H9 (cell line): ENCODE measurements at places on chromosomes 6 and 20.
A peak's percentile ranks its signal among the peaks of the same experiment; 100 is the strongest.

DNA sequence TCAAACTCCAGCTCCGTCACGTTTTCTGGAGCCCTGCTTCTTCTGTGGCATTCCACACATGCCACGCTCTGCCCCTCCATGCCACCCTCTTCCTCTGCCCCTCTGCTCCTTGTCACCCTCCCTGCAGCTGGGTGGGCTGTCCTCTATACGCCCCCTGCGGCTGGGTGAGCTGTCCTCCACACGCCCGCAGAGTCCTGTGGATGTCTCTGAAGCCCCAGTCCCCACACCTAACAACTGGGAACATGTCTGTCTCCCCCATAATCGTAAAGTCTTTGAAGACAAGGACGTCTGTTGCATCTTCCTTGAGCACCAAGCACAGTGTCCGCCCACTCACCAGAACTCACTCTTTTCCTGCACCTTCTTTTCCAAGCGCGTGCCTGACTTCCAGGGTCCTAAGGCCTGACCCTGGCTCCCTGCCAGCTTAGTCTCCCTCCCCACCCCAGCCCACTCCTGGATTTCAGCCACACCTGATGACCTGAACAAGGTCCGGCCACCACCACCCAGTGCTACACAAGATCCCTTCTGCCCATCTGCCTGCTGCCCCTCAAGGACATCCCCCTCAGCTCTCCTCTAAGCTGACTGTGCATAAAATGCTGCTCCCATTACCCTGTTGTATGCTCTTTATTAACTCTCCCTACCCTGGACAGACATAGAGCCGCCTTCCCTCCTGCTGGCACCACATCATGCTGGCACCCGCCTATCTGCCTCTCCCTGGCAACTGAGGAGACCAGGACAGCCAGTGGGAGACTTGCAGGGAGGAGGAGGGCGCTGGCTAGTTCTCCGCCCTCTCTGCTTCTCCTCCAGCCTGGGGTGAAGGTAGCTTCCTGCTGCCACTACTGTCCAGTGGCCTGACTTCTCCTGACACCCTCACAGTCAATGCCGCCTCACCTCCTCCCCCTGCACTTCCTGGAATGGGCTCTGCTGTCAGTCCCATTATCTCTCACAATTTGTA, 10.7 kb upstream of the PRR18 start:
- peak; percentile 49 for DNase-seq

GRCh38 chr6:54419885-54420284, 111.6 kb downstream of the TINAG start:
- DNase-seq: no peak

- no peak for DNase-seq
Measured at GRCh38 chr6:38479331-38479730, 160.4 kb downstream of the BTBD9 start.

DNA sequence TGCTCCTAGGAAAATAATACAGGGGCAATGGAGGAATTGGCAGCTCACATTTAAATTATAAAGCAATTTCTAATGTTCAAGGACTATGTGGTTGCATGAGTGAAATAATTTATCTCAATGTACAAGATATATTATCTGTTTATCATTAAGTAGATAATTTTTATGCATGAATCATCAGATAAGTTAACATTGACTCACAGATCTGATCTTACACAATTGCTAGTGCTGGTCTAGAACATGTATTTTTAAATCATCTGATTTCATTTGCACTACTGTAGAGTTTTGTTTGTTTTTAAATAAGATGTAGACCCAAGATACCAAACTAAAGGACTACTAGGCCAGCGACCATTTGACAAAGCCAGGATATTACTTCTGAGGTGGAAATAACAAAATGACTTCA, 199.2 kb downstream of the BMP2 start:
- no peak for DNase-seq

GRCh38 chr6:170360476-170360875, 53.9 kb downstream of the FAM120B start:
- no peak for DNase-seq

GRCh38 chr20:5191829-5192569, 65.2 kb downstream of the CDS2 start:
- peak; percentile 58 for DNase-seq

DNA sequence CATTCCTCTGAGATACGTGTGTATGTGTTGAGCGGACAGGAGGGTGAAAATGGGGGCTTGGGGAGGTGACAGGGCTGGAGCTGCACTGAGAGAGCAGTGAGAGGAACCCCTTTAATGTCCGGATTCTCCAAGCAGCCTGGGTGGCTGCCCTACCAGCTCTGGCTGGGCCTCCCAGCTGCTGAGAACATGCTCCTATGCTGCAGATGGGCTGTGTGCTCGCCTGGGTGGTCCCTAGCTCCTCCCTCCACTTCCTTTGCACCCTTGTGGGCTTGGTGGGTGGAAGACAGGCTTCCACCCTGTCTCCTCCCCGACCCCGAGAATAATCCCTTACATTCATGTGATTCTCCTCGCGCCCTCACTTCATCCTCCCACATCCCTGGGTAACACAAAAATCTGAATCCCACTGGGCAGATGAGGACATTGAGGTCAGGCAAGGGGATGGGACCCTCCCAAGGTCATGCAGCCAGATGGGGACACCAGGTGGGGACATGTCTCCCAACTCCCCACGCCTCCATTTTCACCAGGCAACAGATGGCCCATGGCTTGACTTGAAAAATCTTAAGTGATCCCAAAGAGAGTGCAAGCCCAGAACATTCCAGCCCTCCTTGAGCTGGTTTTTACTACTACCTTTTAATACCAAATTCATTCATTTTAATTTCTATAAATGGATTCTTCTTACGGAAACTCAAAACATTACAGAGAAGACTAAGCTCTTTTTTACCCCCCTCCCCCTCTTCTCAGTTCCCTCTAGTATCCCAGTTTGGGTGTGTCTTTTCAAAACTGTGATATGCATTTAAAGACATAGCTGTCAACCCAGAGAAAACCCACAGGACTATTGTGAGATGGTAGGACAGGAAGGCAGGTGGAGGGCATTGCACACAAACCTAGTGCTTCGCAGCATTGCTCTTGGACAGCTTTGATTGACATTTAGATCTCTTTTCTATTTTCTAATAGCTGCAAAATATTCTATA, 5.0 kb upstream of the PDRG1 start:
- no peak for DNase-seq

DNA sequence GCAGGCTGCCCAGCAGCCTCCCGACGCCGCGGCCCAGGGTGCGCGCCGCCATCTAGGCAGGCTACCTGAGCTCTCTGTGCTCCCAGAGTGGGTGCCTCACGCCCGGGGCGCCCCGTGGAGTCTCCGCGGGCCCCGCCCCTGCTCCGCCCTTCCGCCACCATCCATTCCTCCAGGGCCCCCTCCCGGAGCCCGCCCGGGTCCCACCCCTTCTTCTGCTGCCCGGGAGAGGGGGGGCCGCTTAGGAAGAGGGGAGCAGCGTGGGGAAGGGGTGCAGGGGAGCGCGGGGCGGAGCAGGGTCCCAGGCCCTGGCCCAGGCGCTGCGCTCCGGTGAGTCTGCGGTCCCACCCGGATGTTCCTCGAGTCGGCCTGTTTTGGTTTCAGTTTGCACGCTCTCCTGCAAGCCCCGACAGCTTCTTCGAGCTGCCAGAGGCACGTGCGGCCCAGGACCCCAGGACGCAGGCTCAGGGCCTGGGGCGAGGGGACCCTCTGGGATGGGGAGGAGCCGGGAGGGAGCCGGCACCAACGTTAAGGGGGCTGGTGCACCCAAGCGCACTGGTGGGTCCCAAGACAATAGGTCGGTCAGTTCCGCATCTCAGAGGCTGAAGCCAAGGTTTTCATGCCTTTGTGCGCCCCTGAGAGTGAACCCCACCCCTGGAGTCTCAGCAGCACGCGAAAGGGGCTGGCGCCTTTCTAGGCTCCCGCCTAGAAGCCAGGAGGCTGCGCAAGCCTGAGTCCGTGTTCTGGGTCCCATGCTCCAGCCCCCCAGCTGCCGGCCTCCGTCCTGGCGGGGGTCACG, at the start of gene ACSS1:
Gene ACSS1 (minus strand): TSS at position 89 of the 796 bp plus-strand sequence. CDS start 37 bp downstream, at position 52.
- peak; percentile 56 for DNase-seq

GRCh38 chr6:111113336-111114086, 26.2 kb downstream of the SLC16A10 start:
- DNase-seq: peak; percentile 43

GRCh38 chr6:122352981-122353664, 46.3 kb upstream of the HSF2 start:
- no peak for DNase-seq

GRCh38 chr20:62495749-62496567, 20.2 kb upstream of the GATA5 start:
- DNase-seq: no peak

DNA sequence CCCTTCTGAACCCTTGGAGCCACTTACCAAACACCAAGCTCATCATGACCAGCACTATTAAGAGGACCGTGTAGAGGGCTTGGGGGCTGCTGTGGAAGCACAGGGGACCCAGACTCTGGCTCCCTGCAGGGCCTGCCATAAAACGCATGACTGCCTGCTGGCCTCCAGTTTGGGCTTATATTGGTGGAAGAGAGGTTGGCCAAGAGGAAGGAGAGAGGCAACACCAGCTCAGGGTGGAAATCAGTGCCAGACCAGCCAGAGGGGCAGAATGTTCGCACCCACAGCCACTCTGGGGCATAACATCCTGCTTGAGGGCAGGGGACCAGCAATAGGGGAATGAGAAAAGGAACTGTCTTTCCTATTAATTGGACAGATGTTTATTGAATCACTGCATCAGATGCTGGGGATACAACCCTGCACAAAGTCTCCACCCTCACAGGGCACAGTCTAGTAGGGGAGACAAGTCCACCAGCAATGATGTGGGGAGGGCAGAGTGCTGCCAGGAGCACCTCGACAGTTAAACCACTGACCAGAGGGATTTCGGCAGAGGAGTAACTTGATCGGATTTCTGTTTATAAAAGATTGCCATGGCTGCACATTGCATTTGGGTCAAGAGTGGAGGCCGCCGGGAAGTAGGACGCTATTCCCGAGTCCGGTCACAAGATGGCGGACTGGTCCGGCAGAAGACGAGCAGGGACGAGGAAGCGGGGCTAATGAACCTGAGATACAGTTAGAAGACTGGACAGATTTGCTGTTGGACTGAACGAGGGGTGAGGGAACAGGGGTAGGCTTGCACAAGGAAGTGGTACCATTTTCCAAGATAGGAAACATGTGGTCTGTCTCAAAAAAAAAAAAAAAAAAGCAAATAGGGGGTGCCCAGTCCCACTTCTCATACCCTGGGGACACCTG, at the start of gene LY6G5C:
Gene LY6G5C (minus strand): TSS at position 842 of the 909 bp plus-strand sequence. CDS start 694 bp downstream, at position 148.
- peak; percentile 78 for DNase-seq

DNA sequence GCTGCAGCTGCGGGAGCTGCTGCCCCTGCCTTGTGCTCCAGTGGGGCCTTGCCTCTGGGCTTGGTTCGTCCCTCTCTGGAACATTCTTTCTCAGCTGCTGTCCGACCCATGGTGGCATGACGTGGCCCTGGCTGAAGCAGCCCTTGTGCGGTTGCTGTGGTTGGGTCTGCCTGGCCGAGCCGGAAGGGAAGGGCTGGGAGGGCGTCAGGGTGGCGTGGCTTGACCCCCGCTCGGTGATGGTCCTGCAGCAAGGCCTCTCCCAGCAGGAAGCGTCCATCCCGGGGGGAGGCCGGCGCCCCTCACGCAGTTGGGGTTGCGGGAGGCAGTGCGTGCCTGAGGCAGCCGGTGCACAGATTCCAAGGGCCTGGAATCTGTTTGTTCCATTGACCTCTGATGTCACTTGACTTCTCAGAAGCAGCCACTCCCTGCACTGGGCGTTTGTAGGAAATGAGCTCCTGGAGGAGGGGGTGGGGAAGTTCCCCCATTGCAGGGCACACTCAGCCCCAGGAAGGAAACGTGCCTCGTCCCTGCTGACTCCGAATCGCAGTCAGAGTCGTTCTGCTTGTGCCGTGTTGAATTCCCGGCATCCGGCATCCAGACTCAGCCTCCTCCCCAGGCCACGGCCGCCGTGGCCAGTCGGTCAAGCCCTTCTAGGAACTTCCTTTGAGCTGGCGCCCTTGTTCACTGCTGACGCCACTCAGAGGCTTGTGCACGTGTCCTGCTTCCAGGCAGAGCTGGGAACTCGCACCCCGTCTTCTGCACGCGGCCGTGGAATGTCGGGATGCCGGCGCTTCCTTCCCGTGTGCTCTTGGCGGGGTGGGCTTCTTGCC, 9.7 kb upstream of the TNFRSF6B start:
- DNase-seq: no peak

DNA sequence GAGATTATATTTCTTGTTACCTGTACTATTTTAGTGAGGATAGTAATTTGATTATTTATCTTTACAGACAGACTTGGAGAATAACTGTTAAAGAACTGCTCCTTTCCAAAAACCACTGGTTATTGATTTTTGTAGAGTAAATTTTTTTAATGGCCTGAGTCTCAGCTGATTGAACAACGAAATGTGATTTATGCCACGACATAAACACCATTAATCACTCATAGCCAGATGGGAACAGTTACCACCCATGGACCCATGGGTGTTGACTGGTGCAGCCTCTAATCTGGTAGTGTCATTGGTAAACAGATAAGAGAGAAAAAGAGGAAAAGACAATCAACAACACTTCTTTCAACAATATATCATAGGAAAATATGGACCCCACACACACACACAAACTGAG, 101.4 kb upstream of the BEND6 start:
- no peak for DNase-seq

GRCh38 chr6:11292594-11293236, 60.2 kb upstream of the NEDD9 start:
- no peak for DNase-seq

GRCh38 chr6:158396136-158396535, 83.9 kb downstream of the TULP4 start:
- no peak for DNase-seq
